ENCODE measurements at places on chromosomes 6 and 20. TPM values are rescaled to one million over a fixed set of nuclear protein-coding genes. Genes with fewer than 3 reads are reported as not detected.

The SLC4A11 gene
- 0.36 TPM for polyA plus RNA-seq

The E2F1 gene
- polyA plus RNA-seq: 8.5 TPM

The TRIM31 gene
- 5.7 TPM for polyA plus RNA-seq

The SIGLEC1 gene
- 4.3 TPM for polyA plus RNA-seq

The CFB gene
- polyA plus RNA-seq: 37.1 TPM

The ZNF311 gene
- 3.2 TPM for polyA plus RNA-seq

The EDN1 gene
- polyA plus RNA-seq: 36.4 TPM

The SMOC2 gene
- 15.9 TPM for polyA plus RNA-seq

The KCNK16 gene
- polyA plus RNA-seq: 8.1 TPM

The C6orf118 gene
- polyA plus RNA-seq: 0.78 TPM

The BTN3A1 gene
- polyA plus RNA-seq: 44.6 TPM

The GPSM3 gene
- 14.3 TPM for polyA plus RNA-seq

The BTNL2 gene
- 0.18 TPM for polyA plus RNA-seq

The OPRM1 gene
- 0.67 TPM for polyA plus RNA-seq

The ADAM33 gene
- polyA plus RNA-seq: 15.5 TPM

The NKAPL gene
- polyA plus RNA-seq: 0.90 TPM

The SMLR1 gene
- polyA plus RNA-seq: 48.7 TPM

The SNX3 gene
- 284 TPM for polyA plus RNA-seq
